ENCODE measurements at places on chromosomes 7 and 10. TPM values are rescaled to one million over a fixed set of nuclear protein-coding genes. Genes with fewer than 3 reads are reported as not detected.
A peak's percentile ranks its signal among the peaks of the same experiment; 100 is the strongest.

- DNase-seq, result no peak
- H3K4me3 ChIP-seq, result no peak overlapping the region
- peaks cover 9% of the 10 kb centered on the region for H3K4me1 ChIP-seq
- no peaks in the 10 kb centered on the region for H3K27me3 ChIP-seq
- no peaks in the 10 kb centered on the region for H3K36me3 ChIP-seq
Measured at GRCh38 chr10:94205396-94205831, 157.3 kb downstream of the NOC3L start.

Gene FGF8
- total RNA-seq, result not detected

Gene CFAP43
- total RNA-seq, result not detected

Gene AKR1C1
- 17.7 TPM for total RNA-seq

DNA sequence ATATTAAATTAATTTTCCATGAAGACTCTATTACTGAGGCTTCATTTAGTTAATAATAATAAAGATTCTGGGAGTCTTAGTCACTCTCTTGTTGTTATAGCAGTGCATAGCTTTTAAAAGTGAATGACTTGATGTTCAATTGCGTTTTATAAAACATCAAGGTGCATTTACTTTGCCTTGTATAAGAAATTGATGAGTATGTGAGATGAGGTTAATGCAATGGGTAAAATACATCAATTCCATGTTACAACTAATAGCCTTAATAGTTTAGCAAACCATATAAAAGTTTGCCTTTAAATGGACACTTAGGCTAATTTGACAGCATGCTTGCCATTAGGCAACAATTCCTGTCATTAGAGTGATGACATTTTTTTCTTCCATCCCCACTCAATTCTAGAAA lies 173.6 kb upstream of the TEX47 start:
- DNase-seq, result no peak
- H3K4me1 ChIP-seq, result no peaks in the 10 kb centered on the region
- H3K27ac ChIP-seq, result no peak overlapping the region
- no peak overlapping the region for H3K4me3 ChIP-seq
- no peaks in the 10 kb centered on the region for H3K27me3 ChIP-seq
- no peaks in the 10 kb centered on the region for H3K36me3 ChIP-seq

Gene EN2
- total RNA-seq, result not detected

DNA sequence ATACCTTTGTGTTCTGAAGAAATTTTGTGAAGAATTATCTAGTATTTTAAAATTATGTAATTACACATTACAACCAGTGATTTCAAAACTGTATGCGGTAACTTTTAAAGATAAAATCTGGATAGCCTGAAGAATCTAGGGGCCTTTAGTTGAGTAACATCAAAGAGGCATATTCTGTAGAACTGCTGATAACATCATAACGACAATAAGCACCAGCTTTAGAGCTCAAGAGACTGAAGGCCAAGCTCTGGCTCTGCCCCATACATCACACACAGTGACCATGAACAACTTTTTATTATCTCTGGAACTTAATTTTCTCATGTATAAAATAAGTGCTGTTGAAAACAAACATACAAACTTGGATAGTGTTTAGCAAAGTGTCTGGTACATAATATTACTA lies 121.1 kb upstream of the RHOBTB1 start:
- no peak overlapping the region for H3K27ac ChIP-seq
- H3K36me3 ChIP-seq, result no peaks in the 10 kb centered on the region
- no peak overlapping the region for H3K4me3 ChIP-seq
- no peaks in the 10 kb centered on the region for H3K4me1 ChIP-seq

DNA sequence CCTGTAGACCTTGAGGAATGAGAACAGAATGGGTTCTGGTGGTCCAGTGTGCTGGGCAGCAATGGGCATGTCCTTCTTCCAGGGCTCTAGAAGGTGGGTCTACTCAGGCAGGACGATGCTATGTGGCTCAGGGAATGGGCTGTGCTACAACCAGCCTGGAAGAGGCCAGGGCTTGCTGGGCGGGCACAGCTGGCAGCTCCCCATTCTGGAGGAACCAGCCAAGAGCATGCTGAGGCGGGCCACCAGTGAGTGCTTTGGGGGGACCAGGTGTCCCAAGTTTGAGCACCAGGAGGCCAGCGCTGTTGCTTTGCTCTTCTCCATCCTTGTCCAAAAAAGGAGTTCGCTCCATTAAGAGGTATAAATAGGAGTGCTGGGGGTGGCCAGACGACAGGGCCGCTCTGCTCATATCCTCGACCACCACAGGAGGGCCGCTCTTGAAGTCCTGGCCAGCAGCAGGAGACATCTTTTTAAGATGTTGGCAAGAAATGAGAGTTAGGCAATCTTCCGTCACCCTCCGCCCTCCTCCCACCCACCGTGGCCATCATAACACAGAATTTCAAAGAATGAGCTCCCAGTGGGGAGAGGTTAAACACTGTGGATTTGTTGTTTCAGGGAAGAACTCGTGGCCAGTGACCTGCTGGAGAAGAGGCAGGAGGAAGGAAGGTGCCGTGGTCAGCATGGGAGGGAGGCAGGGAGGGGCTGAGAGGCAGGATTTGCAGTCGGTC lies 141.3 kb downstream of the GRK5 start:
- DNase-seq, result no peak
- H3K4me1 ChIP-seq, result peaks cover 56% of the 10 kb centered on the region
- H3K27me3 ChIP-seq, result no peaks in the 10 kb centered on the region
- peak overlapping the region; percentile 52 for H3K27ac ChIP-seq
- no peaks in the 10 kb centered on the region for H3K36me3 ChIP-seq
- H3K4me3 ChIP-seq, result no peak overlapping the region

GRCh38 chr10:3687510-3688081 lies 97.4 kb downstream of the KLF6 start:
- no peak for DNase-seq
- H3K27me3 ChIP-seq, result no peaks in the 10 kb centered on the region
- H3K4me1 ChIP-seq, result no peaks in the 10 kb centered on the region
- no peak overlapping the region for H3K4me3 ChIP-seq

Gene C10orf53
- total RNA-seq, result not detected

- no peaks in the 10 kb centered on the region for H3K27me3 ChIP-seq
- DNase-seq, result no peak
- H3K4me1 ChIP-seq, result no peaks in the 10 kb centered on the region
- no peaks in the 10 kb centered on the region for H3K36me3 ChIP-seq
- no peak overlapping the region for H3K4me3 ChIP-seq
- H3K27ac ChIP-seq, result no peak overlapping the region
Measured at GRCh38 chr10:124175701-124176348, 82.4 kb upstream of the CHST15 start.

- peaks cover 7% of the 10 kb centered on the region for H3K4me1 ChIP-seq
- peak; percentile 49 for DNase-seq
- H3K4me3 ChIP-seq, result peak overlapping the region; percentile 88
Measured at GRCh38 chr7:77797734-77798393, 370 bp downstream of the TMEM60 start.

- DNase-seq, result no peak
- H3K27ac ChIP-seq, result no peak overlapping the region
- H3K27me3 ChIP-seq, result no peaks in the 10 kb centered on the region
- H3K4me3 ChIP-seq, result no peak overlapping the region
- no peaks in the 10 kb centered on the region for H3K36me3 ChIP-seq
Measured at GRCh38 chr10:12589791-12590190, 240.4 kb downstream of the CAMK1D start.

GRCh38 chr7:134004829-134005505 lies 122.2 kb upstream of the LRGUK start:
- H3K4me1 ChIP-seq, result no peaks in the 10 kb centered on the region
- H3K27me3 ChIP-seq, result no peaks in the 10 kb centered on the region
- DNase-seq, result no peak
- H3K4me3 ChIP-seq, result no peak overlapping the region
- no peaks in the 10 kb centered on the region for H3K36me3 ChIP-seq

Gene FAM25C
- not detected for total RNA-seq

Gene IFIT5
- total RNA-seq, result 14.4 TPM

DNA sequence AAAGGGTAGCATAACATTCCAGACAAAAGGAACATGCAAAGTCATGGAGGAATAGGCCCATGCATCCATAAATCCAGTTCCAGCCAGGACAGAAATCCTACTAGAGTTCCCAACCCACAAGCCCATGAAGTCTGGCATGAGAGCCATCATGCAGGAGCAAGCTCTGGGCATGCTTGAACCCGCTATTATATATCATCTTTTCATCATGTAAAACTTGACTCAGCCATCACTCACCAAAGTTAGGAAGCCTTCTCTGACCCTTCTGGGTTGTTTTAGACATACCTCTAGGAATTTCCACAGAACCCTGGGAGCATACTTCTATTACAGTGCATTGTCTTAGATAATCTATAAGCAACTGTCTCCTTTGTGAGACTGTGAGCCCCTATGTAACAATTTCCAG lies 293.0 kb upstream of the NPSR1 start:
- no peak for DNase-seq
- H3K27me3 ChIP-seq, result no peaks in the 10 kb centered on the region
- H3K4me1 ChIP-seq, result no peaks in the 10 kb centered on the region

- peaks cover under 1% of the 10 kb centered on the region for H3K27me3 ChIP-seq
- H3K36me3 ChIP-seq, result no peaks in the 10 kb centered on the region
- no peak for DNase-seq
- peaks cover 10% of the 10 kb centered on the region for H3K4me1 ChIP-seq
- H3K4me3 ChIP-seq, result no peak overlapping the region
Measured at GRCh38 chr10:86765548-86765947, 9.1 kb downstream of the BMPR1A start.

GRCh38 chr7:105470846-105471245 lies 51.2 kb downstream of the PUS7 start:
- no peaks in the 10 kb centered on the region for H3K27me3 ChIP-seq
- peaks cover 11% of the 10 kb centered on the region for H3K36me3 ChIP-seq
- H3K27ac ChIP-seq, result no peak overlapping the region
- H3K4me1 ChIP-seq, result no peaks in the 10 kb centered on the region
- DNase-seq, result no peak

Gene FRMPD2
- not detected for total RNA-seq

GRCh38 chr10:64444564-64444963 lies 923.4 kb downstream of the REEP3 start:
- no peaks in the 10 kb centered on the region for H3K36me3 ChIP-seq
- H3K27ac ChIP-seq, result no peak overlapping the region

DNA sequence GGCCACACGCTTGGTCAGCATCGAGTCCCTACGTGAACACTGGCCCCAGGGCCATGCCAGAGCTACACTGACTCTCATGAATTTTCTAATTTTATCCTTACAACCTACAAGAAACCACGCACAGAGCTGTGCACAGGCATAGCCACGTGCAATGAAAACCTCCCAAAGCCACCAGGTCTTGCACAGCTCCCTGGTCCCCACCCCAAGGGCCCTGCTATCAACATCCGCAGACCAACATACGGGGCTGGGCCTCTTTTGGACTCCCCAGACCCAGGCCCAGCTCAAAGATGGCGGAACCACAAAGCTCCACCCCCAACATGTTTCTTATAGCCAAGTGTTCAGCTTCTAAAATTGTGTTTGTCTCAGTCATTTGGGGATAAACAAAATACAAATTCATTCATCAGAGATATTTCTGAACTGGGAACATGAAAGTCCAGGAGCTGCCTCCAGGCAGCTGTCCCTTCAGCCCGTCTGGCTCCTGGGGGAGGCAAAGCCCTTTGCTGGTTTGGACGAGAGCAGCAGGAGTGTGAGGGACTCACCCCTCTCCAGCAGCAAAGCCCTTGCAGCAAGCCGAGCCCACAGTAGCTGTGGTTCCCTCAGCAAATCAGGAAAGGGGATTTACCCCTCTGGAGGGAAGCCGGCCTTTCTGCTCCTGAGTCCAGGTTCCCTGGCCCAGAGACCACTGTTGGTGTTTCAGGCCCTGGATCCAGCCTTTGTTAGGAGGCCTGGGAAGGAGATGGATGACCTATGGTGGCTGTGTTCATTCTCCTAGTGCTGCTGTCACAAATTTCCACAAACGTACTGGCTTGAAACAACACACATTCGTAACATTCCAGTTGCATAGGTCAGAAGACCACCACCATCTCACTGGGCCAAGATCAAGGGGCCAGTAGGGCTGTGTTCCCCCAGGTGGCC lies 75.1 kb downstream of the OAT start:
- no peaks in the 10 kb centered on the region for H3K27me3 ChIP-seq
- H3K4me1 ChIP-seq, result no peaks in the 10 kb centered on the region
- DNase-seq, result no peak
- H3K36me3 ChIP-seq, result no peaks in the 10 kb centered on the region

Measured in heart left ventricle (tissue), 16 donors.